ENCODE measurements at places on chromosomes 7 and 10.

DNA sequence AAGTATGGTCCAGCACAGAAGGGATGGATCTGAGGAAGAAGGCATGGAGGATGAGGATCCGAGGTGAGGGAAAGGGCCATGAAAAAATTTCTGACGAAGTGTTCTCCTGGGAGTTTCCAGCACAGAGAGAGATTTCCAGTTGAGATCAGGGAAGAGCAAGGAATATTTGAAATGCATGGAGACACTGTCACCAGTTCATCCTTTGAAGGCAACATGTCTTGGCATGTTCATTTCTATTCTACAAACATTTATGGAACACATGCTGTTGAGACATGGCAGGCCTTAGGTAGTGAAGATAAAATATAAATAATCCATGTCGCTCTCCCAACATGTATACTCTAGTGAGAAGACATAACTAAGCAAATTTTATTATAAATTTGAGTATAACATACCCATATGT, 234.0 kb upstream of the TCF7L2 start:
- no peak for DNase-seq

- DNase-seq, result no peak
Measured at GRCh38 chr7:110762546-110763225, 328.2 kb upstream of the LRRN3 start.

- DNase-seq, result no peak
Measured at GRCh38 chr10:2232479-2232878, 495.2 kb upstream of the ADARB2 start.

DNA sequence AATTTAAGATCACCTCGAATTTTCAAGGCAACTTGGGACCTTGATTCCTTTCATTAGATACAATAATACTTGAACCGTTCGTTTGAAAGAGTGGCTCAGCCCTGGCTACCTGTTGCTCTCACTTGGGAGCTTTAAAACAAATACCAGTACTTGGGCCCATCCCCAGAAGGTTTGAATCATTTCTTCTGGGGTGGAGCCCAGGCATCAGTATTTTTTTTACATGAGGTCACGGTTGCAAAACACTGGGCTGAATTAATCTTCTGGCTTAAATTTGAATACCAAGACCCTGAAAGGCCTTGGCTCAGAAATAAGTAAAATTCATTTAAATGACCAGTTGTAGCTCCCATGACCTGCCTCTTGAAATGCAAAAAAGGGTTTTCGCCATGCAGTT, 214.9 kb downstream of the CREB5 start:
- no peak for DNase-seq

- no peak for DNase-seq
Measured at GRCh38 chr10:114151486-114151885, 22.5 kb downstream of the CCDC186 start.

GRCh38 chr7:108385834-108386422, 70.3 kb downstream of the NRCAM start:
- no peak for DNase-seq

Measured in right kidney (tissue), 9 donors.